H4 (cell line): ENCODE measurements at places on chromosomes 12 and 14.

DNA sequence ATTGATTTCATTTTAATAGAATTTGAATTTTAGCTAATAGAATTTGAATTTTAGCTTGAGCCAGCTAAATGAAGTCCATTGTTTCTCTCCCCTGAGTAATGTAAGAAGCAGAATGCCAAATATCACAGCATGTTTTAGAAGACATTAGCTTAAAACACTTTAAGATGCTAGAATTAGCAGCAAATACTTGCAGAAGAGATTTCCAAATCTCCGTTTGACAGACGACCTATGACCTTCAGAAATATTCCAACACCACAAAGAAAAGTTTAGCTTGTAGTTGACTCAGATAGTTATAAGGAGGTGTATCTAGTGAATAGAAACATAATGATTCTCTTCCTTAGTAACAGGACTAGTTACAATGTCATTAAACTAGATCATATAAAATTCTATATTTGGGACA is 51.7 kb upstream of the MYF6 start:
- no peak for DNase-seq

DNA sequence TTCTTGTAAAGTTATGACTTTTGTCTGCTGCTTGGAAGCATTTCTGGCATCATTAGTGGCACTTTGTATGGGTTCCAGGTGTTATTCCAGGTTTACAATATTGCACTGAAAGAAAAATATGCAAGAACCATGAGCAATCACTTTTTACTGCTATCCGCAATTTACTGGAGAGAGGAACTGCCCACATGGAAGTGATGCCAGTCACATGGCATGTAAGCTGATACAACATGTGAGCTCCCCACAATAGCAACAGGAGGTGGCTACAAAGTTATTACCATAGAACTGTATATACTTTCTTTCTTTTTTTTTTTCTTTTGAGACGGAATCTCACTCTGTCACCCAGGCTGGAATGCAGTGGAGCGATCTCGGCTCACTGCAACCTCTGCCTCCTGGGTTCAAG is 1012.1 kb downstream of the BCL11B start:
- DNase-seq, result peak; percentile 78

DNA sequence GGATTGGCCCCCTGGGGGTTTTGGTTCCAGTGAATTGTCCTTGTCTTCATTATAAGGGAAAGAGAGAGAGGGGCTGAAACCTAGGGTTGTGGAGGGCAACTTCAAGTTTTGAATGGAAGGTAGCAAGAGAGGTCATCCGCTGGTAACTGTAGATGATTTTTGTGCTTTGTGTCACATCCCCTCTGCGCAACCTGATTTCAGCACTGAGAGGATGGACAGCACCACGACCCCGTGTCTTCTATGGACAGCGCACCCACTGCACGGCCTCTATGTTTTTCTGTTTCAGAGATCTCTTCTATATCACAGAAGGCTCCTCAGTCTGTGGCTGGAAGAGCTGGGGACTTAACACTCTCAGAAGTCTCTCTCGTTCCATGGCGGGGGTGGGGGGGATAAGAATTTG is 127.0 kb upstream of the RPH3A start:
- DNase-seq, result no peak

DNA sequence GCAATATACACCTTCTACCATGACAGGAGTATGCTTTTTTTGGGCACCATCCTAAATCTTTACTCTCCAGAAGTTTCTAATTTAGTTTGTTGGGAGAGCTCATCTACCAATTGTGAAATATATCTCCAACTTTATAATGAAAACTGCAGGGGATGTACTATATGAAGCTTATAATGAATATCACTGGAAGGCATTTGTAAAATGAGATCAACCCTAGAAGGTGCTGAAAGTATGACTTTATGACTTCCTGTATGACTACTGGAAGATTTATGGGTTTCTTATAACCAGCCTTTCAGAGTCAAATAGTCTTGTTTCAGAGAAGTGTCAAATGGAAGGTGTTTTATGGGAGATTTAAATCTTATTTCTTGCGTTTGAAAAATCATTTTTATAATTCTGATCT is 122.9 kb downstream of the MYRFL start:
- no peak for DNase-seq

DNA sequence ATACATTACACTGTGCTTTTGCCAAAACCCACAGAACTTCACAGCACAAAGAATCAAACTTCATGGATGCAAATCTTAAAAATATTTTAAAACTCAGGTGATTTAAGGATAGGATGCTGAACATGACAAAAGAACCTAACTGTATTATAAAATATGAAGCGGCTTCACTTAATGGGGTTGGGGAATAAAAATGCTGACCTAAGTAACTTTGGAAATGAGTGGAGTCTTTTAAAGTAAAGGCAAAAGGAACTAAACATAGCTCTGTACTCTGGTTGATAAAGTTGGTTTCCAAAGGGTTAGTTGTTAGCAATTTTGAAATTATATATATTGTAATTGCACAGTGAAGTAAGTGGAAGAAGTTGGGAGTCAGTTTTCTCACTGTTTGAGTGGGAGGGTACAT is 111.5 kb upstream of the SYT1 start:
- DNase-seq, result no peak

DNA sequence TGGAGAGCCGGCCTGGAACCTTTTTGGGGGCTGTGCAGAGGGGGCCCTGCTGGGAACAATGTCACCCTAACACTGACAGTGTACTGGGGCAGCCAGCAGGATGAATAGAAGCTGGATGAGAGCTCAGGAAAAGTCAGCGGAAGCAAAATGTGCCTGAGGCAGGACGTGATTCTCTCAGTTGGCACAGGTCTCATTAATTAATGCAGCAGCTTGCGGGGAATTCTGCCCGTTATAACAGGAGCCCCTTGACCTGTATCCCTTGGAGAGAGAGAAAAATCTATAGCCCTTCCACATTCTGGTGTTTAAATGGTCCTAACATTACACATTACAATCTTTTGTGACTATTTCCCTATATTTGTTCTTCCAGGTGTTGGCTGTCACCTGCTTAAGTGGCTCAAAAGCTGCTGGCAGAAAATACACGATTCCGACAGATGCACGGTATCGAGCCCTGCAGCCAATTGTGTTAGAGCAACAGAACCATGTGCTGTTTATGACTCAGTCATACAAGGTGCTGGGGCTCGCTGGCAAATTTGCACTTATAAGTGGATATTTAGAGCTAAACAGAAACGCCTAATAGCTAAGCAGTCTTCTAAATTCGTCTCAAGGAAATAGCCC is 854.7 kb downstream of the AACS start:
- no peak for DNase-seq

GRCh38 chr12:127809275-127809674 is 457.7 kb upstream of the TMEM132C start:
- peak; percentile 86 for DNase-seq

GRCh38 chr12:54270345-54270744 is 9.6 kb downstream of the CBX5 start:
- DNase-seq, result no peak

DNA sequence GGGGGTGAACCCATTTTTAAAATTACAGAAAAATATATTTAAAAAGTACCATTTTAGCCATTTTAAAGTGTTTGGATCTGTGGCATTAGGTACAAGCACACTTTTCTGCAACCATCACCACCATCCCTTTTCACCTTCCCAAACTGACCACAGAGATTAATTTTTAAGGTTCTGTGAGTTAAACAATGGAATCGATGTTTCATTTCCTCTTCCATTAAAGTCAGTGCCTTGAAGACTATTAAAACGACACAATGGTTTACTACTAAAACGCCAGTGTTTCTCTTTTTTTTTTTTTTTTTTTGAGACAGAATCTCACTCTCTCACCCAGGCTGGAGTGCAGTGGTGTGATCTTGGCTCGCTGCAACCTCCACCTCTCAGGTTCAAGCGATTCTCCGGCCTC is 78.1 kb upstream of the GPR68 start:
- no peak for DNase-seq

DNA sequence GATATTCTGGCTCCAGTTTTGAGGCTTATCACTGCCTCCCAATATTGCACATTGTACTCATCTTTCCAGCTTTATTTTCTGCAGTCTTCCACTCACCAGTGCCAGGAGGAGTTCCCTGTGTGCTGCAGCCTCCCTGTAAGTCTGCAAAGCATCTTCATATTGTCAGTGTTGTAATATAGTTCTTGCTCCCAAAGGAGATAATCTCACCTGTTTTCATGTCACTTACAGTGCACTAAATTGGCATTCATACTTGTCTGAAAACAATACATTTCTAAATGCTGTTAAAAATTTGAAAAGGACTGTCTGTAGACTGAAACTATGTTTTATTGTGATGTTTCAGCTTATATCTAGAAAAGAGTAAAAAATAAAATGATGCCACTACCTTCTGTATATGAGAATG is 146.8 kb upstream of the TMTC1 start:
- DNase-seq, result no peak

DNA sequence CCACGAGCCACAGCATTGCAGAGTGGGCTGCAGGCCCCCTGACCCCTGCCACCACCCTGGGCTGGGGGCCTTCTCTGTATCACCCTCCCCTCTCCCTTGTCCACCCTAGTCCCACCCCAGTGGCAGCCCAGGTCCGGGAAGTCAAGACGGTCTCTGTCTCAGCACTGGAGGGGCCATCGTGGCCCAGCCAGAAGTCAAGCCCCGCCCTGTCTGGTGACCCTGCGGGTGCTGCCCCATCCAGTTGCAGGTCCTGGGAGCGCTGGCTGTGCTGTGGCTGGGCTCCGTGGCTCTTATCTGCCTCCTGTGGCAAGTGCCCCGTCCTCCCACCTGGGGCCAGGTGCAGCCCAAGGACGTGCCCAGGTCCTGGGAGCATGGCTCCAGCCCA is 2.7 kb downstream of the PLD4 start:
- no peak for DNase-seq

GRCh38 chr12:51579321-51579850 is 11.6 kb upstream of the SCN8A start:
- no peak for DNase-seq

DNA sequence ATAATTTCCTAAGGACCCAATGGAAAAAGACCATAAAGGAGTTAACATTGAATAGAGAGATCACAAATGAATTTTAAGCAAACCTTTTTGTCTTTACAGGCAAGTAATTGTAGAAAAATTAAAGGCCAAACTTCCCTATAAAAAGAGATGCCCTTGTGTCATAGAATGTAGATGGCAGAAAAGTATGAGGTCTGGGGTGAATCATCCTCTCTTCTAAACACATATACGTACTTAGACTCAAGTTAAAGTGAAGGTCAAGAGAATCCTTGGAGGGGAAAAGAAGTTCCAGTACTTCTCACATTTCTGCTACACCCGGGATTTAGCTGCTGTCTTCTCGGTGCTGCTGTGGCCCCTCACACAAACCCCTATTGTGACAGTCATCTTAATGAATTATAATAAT is 116.2 kb upstream of the ARID2 start:
- no peak for DNase-seq

DNA sequence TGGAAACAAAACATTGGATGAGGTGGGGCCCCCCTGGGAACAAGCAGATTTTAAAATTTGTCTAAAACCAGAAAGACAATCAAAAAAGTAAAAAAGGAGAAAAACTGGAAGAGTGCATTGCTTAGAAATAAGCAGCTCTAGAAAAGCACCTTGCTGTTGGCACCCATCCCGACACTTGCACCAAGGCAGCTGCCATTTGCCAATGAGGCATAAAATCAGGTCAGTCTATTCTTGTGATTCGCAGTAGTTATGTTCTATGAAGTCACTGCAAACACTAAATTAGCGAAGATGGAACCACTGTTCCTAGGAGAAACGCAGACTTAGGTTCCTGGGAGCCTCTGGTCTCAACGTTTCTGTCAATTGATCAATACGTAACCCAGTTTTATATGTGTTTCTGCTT is 16.2 kb downstream of the VPS33A start:
- DNase-seq, result no peak

GRCh38 chr12:127509066-127509778 is 757.7 kb upstream of the TMEM132C start:
- DNase-seq, result no peak

- no peak for DNase-seq
These were observed 57.7 kb downstream of the RESF1 start for GRCh38 chr12:32016680-32017482.

- peak; percentile 7 for DNase-seq
These were observed 360.4 kb upstream of the FOXG1 start for GRCh38 chr14:28406196-28406595.

DNA sequence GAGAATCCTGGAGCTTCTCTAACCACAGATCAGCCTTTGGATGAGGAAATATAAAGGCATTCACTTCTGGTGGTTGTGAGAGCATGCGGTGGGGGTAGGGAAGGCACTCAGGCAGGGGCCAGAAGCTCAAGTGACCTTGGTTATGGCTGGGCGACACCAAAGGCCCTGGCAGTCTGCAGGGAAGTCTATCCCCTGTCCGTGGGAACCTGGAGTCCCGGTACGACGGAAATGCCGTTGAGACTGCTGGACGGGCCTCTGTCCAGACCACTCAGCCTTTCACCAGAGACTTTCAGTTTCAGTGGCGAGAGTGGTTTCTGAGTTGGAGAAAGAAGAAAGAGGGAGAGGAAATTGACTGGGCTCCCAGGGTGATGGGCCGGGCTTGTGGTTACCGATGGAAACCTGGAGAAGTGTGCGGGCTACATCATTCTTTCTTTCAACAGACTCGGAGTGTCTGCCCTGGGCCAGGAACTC is 20.9 kb downstream of the ISCA2 start:
- DNase-seq, result peak; percentile 94

DNA sequence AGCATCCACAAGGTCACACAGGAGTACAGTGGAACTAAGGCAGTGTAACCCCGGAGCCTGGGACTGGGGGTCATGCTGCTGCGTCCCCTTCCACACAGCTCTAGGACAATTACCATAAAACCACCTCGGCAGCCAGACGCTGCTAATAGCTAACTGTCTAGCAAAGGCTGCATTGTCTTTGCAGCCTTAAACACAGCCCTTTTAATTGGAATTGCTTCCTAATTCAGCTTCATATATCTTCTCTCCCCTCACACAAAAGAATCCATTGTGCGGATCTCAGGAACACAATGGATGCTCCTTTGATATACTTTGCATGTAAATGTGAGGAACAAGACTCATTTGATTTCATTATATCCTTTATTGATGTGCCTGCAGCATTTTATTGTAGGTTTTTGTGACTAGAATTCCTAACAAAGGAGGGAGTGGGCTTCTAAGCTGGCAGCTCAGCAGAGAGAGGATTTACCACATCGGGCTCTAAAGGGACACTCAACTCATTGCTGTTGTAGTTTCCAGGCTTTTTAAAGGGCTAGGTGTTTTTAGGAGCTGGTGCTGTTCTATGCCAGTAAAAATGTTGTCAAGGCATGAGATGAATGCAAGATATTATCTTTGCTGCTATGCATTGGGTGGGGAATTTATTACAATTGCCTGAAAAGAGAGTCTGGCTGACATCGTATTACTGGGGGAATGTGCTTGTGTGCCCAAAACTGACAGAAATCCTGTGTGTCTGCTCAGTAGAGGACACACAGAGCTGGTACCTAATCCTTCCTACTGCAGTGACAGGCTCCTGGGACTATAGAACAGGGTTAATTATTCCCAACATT is 30.4 kb upstream of the DACT1 start:
- no peak for DNase-seq

- DNase-seq, result no peak
These were observed 110.4 kb downstream of the DAD1 start for GRCh38 chr14:22478670-22479069.
